ENCODE measurements at places on chromosomes 16 and 17.

GRCh38 chr16:87723226-87723623 lies 42.6 kb downstream of the KLHDC4 start:
- DNase-seq: peak; percentile 58

- no peak for DNase-seq
Measured at GRCh38 chr17:45364531-45365390, 47.9 kb upstream of the MAP3K14 start.

GRCh38 chr16:4194661-4195060 lies 47.2 kb downstream of the SRL start:
- DNase-seq: no peak

DNA sequence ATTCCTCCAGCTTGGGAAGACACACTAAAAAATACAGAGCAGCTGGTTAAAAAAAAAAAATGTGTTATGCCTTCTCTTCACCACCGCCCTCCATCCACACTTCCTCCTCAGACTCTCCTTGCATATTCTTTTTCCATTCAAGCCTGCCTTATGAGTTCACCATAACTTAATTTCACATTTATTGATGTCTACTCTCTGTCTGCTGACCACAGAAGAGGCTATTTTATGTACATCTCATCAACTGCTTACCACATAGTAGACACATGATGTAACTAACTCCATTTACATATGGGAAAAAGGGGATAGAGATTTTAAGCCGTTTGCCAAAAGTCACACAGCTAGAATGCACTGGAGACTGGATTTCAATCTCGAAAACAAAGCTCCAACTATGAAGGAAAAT lies 409.8 kb downstream of the CDH11 start:
- no peak for DNase-seq

- peak; percentile 98 for DNase-seq
Measured at GRCh38 chr17:62824290-62825131, 16.4 kb upstream of the MARCHF10 start.

- no peak for DNase-seq
Measured at GRCh38 chr16:88610909-88611812, 27.2 kb upstream of the IL17C start.

DNA sequence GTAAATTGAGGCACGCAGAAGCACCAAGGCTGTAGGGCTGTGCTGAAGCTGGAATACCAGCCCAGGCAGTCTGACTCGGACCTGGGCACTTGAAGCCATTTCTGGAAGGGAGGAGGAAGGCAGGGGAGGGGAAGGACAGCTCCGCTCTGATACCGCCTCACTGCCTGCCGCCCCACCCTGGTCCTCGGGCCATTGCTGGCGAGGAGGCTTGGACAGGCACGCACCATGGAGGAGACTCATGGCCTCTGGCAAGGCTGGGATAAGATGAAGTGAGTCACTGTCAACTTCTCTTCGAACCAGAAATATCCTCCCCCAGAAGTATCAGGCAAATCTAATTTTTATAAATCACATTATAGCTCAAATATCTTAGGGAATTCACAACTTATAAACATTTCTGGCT lies 81.3 kb downstream of the SDK2 start:
- DNase-seq: no peak

GRCh38 chr17:77736721-77737120 lies 221.8 kb upstream of the TNRC6C start:
- no peak for DNase-seq

DNA sequence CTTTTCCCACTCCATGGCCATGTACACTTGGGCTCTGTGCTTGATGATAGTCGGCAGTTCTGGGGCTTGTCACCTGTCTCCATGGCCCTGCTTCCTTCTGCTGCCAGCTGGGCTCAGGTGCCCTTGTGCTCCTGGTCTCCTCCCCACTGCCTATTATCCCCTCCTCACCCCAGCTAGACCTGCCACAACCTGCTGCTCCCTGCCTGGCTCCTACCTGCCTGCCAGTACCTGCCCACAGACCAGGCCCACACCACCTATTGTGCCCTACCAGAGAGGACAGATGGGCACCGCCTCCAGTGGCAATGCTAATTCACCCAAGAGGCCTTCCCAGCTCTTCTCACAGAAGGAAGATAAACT lies 538 bp upstream of the RAPGEFL1 start:
- no peak for DNase-seq

GRCh38 chr17:6986676-6987075 lies 9.2 kb upstream of the ALOX12 start:
- no peak for DNase-seq

DNA sequence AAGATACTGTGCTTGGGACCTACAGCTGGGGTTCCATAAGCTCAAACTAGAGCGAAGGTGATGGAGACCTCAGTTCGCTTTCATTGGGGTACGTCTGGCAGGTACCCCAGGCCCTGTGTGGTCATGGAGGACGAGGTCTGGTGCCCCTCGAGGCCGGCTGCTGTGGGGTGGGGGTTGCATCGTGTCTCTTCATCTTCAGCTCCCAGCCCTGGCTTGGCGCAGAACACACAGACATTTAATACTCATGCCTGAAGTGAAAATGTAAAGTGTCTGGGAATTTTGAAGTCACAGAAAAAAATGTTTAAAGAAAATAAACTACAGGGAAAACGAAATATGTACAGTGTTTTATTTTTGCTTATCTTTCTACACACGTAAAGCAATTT lies 80.5 kb downstream of the TBC1D16 start:
- DNase-seq: no peak

- DNase-seq: no peak
Measured at GRCh38 chr16:1647856-1648255, 30.2 kb upstream of the JPT2 start.

GRCh38 chr17:66829386-66829864 lies 5.5 kb upstream of the CACNG5 start:
- peak; percentile 10 for DNase-seq

DNA sequence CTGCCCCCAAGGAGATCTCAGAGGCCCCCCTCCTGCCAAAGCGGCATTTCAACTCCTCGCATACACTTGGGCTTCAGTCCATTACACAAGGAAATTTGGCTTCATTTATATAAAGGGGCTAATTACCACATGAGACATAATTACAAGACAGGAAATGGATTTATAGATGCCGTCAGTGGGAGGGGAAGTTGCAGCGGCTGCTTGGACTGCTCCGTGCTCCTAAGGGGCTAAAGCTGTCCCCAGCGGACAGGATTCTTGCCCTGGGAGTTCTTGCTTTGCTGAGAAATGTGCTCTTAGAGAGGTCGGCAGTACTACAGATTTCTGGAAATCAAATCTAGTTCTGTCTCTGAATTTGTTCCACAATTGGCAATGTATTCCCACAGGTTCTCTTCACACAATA lies 57.2 kb upstream of the NLK start:
- DNase-seq: no peak

GRCh38 chr16:65832679-65833078 lies 533.8 kb upstream of the CDH5 start:
- DNase-seq: no peak

DNA sequence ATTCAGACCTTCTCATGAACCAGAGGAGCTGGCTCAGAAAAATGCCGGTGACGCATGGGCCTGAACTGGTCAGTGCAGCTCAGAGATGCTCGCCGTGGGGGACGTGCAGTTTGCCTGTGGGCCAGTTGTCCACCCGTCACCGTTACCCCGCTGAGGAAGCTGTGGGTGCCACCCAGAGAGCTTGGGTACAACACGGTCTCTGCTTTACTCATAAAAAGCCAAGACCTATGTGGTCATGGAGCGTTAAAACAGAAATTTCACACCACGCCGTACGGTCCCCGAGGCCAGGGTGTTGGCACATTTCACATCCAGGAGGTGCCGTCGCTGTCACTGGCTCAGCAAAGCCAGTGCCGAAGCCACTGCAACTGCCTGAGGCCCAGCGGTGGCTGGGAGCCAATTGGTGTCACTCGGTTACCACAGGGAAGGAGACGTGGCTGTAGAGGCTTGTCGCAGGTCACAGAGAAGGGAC lies 120.9 kb downstream of the METRNL start:
- DNase-seq: peak; percentile 50

DNA sequence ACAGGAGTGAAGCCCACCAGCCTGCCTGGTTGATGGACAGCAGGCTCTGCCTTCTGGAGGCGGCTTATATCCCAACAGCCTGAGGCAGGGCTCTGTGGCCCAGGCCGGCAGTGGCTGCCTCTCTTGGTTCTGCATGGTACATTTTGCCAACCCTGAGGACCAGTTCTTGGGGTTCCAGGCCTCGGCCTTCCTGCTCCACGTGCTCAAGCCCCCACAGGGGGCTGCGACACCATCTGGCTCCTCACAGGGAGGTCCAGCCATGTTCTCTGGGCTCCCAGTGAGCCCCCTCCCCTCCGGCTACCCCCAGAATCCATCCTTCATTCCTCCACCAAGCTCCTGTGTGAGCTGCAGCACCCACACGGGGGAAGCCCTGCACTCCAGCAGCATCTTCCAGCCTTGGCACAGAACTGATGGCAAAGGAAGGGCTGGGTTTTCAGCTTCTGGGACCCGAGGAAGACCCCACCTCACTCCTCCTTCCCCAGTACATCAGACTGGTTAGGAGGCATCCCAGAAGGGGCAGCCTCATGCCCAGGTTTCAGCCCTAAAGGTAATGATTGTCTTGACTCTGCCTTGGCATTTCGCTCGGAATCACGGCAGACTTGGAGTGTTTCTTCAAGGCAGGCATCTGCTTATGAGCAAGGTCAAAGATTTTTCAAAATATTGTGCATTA lies 231.2 kb downstream of the CPPED1 start:
- DNase-seq: no peak

DNA sequence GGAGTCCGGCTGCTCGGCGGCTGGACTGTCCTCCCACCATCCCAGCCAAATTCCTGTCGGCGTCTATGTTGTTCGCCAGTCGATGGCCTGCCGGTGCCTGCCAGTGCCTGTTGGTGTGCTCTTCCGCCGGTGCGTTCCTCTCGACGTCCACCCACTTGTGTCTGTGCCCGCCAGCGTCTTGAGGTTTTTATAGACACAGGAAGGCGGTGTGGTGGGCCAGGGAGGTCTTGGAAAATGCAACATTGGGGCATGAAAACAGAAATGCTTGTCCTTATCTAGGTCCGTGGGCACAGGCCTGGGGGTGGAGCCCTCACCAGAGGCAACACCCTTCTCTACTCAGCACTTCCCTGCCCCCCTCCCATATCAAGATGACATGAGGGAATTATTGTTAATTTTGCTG lies 167.8 kb downstream of the IRF8 start:
- no peak for DNase-seq

GRCh38 chr17:52140601-52141000 lies 17.9 kb downstream of the CA10 start:
- no peak for DNase-seq

DNA sequence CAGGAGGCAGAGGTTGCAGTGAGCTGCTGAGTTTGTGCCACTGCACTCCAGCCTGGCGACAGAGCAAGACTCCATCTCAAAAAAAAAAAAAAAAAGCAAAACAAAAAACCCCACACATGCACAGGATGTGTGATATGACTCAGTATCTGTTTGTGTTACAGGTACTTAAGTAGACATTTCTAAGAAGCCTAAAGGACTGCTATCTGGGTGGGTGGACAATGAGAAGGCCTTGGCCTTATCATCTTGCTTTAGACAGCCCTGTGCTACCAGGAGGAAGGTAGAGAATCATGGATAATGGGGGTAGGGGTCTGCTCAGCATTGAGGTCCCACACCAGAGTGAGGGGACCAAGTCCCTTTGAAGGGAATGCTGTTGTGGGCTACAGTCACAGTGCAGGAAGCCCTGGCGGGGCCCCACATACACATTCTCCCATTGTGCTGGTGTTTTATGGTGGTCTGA lies 26.7 kb downstream of the PLD6 start:
- no peak for DNase-seq

DNA sequence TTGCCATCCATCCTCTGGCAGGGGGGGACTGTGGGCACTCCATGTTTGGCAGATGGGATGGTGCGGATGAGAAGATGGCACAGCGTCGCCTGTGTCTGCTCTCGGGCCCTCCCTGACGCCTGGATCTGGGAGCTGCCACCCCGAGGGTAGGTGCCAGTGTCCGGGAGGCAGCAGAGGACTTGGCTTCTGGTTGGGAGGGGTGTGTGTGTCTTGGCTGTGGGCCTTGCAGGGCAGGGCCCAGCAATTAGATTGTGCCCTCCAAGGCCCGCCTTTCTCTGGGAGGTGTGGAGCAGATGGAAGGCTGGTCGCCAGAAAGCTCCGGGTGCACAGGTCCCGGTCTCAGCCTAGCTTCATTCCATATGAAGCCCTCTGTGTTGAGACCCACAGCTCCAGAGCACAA lies 1.4 kb downstream of the RAP1GAP2 start:
- no peak for DNase-seq

GRCh38 chr17:48102798-48103715 lies 1.8 kb upstream of the CBX1 start:
- DNase-seq: no peak

GRCh38 chr16:54986409-54986808 lies 55.7 kb downstream of the IRX5 start:
- no peak for DNase-seq

DNA sequence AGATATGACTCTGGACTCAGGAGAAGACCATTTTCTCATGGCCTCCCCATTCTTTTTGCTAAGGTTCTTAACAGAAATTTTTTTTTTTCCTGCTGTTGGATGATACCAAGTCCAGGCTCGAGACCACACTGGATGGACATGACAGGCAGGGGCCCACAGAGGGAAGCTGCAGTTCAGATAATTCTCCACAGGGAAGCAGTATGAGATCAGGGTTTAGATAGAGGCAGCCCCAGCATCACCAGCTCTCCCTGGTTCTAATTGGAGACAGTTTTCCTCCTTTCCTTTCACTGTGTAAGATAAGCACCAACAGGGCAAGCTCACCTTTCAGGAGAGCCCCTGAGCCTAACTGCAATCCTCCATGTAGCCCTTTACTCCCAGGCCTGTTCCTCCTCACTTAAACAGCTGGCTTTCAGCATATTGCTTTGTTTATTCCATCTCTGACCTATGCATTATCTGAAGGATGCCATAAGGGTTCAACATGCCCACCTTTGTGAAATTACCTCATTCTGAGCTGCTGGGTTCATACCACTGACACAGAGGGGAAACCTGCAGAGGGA lies 108.1 kb downstream of the SNX11 start:
- no peak for DNase-seq

GRCh38 chr17:42484304-42484703 lies 25.6 kb downstream of the ATP6V0A1 start:
- no peak for DNase-seq

- DNase-seq: no peak
Measured at GRCh38 chr17:20955427-20956323, 87.1 kb downstream of the USP22 start.

DNA sequence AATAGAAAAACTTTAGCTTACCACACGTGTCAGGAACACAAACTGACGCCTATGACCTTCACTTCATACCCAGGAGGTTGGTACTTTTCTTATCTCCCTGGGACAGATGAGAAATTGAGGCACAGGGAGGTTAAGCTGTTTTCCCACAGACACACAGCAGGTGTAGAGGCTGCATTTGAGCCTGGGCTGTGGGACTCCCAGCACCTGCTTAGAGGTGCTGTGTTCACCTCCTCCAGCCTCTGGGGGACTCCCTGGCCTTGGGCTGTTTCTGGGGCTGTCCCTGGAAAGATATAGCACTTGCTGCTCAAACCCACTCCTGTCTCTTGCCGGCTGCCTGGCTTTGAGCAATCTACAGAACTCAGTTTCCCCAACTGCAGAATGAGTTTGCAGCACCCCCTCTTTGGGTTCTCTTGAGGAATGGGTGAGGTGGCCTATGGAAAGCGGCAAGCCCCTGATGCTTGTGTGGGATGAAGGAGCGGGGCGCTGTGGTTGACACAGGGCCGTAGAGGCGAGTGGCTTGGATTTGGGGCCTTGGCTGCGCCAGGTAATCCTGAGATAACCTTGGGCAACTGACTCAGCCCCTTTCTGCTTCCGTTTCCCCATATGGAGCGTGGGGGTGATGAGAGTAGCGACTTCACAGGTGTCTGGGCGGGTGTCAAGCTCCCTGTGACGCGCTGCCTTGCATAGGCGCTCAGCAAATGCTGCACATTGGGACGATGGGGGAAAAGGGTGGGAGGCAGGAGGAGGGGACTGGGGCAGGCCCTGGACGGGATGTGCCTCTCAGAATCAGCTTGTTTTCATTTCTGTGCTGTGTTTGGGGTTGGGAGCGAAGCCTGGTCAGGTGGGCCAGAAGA lies 104.5 kb upstream of the CIBAR2 start:
- DNase-seq: no peak

Measured in GM04503 (cell line).